ENCODE measurements at places on chromosomes 3 and 15. TPM values are rescaled to one million over a fixed set of nuclear protein-coding genes. Genes with fewer than 3 reads are reported as not detected.

The SH2D7 gene
- total RNA-seq, result not detected

DNA sequence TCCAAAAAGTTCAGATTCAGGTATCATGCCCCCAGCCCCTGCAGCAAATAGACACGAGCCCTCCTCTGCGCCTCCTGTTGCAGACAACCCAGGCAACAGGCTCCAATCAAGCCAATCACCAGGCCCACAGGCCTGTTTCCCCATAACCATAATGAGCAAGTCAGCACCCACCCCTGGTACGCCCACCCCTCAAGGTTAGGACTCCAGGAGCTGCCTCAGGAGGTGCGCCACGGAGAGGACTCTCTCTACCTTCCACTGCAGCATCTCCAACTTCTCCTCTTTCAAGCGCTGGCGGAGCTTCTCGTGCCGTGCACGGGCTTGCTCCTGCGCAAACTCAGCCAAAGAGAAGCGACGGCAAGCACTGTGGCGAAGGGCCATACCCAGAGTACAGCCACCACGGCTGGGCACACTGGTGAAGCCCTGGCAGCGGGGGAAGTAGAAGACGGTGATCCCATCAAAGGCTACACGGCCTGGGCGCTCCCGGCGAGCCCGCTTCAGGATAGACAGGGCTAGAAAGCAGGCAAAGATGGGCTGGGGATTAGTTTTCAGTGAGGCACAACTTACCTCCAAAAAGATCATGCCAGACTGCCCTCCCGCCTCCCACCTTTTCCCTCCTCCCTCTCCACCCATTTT is 8.5 kb downstream of the CSRNP1 start:
- no peak overlapping the region for H3K27ac ChIP-seq
- no peaks in the 10 kb centered on the region for H3K27me3 ChIP-seq
- no peak overlapping the region for H3K4me3 ChIP-seq
- no peak for DNase-seq

DNA sequence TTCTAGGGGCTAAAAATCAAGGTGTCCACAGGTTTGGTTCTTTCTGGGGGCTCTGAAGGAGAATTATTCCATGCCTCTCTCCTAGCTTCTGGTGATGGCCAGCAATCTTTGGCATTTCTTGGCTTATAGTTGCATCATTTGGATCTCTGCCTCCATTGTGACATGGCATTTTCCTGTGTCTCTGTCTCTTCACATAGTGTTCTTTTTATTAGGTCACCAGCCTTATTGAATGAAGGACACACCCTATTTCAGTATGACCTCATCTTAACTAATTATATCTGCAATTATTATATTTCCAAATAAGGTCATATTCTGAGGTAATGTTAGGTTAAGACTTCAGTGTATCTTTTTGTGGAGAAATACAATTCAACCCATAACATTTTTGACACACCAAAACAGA is 3.2 kb upstream of the GBE1 start:
- H3K27ac ChIP-seq, result no peak overlapping the region
- no peak for DNase-seq
- H3K27me3 ChIP-seq, result no peaks in the 10 kb centered on the region
- no peak overlapping the region for H3K4me3 ChIP-seq
- peaks cover 15% of the 10 kb centered on the region for H3K4me1 ChIP-seq

DNA sequence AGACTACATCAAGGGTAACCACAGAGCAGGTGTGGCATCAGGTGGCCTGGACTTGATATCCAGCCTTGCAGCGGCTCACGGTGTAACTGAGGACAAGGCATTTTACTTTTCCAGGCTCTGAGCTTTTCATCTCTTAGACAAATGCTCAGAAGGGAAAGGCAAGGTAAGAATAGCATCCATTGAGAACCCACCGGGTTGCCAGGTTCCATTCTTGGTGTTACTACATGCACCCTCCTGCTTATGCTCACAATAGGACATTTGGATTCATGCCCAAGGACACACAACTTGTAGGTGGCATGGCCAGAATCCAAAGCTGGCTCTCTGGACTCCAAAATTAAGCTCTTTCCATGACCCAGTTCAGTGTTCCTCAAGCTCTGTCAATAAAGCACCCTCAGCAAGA is 85.5 kb downstream of the CCNL1 start:
- no peaks in the 10 kb centered on the region for H3K4me1 ChIP-seq
- no peak overlapping the region for H3K27ac ChIP-seq
- no peak overlapping the region for H3K4me3 ChIP-seq
- no peak for DNase-seq

DNA sequence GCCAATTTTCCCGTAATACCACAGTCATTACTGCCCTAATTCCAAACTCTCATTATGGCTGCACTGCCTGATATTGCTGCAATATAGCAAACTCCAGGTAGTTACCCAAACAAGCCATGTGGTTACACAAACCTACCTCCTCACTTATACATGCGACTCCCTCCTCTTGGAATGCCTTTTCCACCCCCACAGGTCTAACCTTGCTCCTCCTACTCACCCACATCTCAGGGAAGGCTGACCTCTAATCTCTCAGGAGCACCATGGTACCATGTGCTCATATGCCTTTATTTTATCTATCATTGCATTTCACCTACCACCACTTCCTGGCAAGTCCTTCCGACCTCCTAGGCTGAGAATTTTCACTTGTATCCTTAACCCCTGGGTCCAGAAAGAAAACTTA is 2.9 kb downstream of the RBPMS2 start:
- no peak overlapping the region for H3K4me3 ChIP-seq
- DNase-seq, result no peak
- peaks cover 5% of the 10 kb centered on the region for H3K27me3 ChIP-seq
- H3K4me1 ChIP-seq, result no peaks in the 10 kb centered on the region
- H3K36me3 ChIP-seq, result no peaks in the 10 kb centered on the region

GRCh38 chr3:108221393-108221792 is 831 bp downstream of the IFT57 start:
- peak overlapping the region; percentile 28 for H3K27ac ChIP-seq
- DNase-seq, result no peak
- peaks cover 12% of the 10 kb centered on the region for H3K36me3 ChIP-seq
- H3K27me3 ChIP-seq, result no peaks in the 10 kb centered on the region
- peak overlapping the region; percentile 85 for H3K4me3 ChIP-seq

DNA sequence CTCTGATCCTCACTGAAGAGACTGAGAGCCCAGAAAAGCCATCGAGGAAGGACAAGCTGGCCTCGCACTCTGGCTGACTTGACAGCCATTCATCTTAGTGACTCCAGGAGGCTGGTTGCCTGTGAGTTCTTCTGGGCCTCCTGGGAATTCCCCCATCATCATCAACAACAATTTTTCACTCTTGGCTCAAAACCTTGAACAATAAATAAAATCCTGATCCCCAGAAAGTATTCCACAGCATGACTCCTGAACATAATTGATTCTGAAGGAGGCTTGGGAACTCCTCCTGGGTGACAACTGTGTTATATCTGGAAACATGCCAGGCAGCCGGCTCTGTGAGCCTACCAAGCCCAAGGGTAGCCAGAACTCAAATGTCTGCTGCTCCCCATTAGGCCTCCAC is 188.6 kb downstream of the SHQ1 start:
- H3K27me3 ChIP-seq, result no peaks in the 10 kb centered on the region
- H3K4me3 ChIP-seq, result no peak overlapping the region
- no peak for DNase-seq
- peaks cover 14% of the 10 kb centered on the region for H3K4me1 ChIP-seq
- H3K27ac ChIP-seq, result no peak overlapping the region

DNA sequence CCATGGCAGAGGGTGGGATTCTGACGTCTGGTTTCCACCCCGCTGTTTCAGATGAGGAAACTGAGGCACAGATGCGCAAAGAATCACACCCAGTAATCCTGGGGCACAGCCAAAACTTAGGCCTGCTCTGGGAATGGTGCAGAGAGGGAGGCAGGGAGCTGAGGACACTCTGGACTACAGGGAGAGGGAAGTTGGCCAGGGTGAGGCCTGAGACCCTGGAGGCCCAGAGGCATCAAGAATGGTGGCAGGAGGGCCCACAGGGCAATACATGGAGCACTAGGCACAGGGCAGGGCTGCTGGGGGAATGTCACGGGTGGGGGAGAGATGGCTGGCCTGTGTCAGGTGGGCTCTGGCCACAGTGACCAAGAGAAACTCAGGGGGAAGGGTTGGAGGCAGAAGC is 63.6 kb downstream of the TLE3 start:
- peaks cover 24% of the 10 kb centered on the region for H3K4me1 ChIP-seq
- no peak for DNase-seq
- no peaks in the 10 kb centered on the region for H3K36me3 ChIP-seq
- no peak overlapping the region for H3K4me3 ChIP-seq
- no peaks in the 10 kb centered on the region for H3K27me3 ChIP-seq

- no peaks in the 10 kb centered on the region for H3K4me1 ChIP-seq
- no peak overlapping the region for H3K27ac ChIP-seq
- H3K27me3 ChIP-seq, result 0 out of 2 replicates have a peak, but pooled peaks cover 5% of the 10 kb centered on the region
- H3K4me3 ChIP-seq, result no peak overlapping the region
Observed at GRCh38 chr3:72163809-72164634, 379.1 kb upstream of the PROK2 start.

The TMEM212 gene
- not detected for total RNA-seq

The RBP2 gene
- not detected for total RNA-seq

GRCh38 chr3:100506355-100506754 is 13.9 kb downstream of the TMEM45A start:
- no peak overlapping the region for H3K4me3 ChIP-seq
- H3K4me1 ChIP-seq, result 0 out of 2 replicates have a peak, but pooled peaks cover under 1% of the 10 kb centered on the region
- DNase-seq, result no peak
- H3K36me3 ChIP-seq, result no peaks in the 10 kb centered on the region
- no peaks in the 10 kb centered on the region for H3K27me3 ChIP-seq

The GATM gene
- total RNA-seq, result 10.0 TPM

- no peak overlapping the region for H3K27ac ChIP-seq
- H3K4me1 ChIP-seq, result no peaks in the 10 kb centered on the region
- no peak for DNase-seq
- no peaks in the 10 kb centered on the region for H3K36me3 ChIP-seq
- H3K27me3 ChIP-seq, result no peaks in the 10 kb centered on the region
Observed at GRCh38 chr3:30044515-30044914, 561.9 kb upstream of the TGFBR2 start.

DNA sequence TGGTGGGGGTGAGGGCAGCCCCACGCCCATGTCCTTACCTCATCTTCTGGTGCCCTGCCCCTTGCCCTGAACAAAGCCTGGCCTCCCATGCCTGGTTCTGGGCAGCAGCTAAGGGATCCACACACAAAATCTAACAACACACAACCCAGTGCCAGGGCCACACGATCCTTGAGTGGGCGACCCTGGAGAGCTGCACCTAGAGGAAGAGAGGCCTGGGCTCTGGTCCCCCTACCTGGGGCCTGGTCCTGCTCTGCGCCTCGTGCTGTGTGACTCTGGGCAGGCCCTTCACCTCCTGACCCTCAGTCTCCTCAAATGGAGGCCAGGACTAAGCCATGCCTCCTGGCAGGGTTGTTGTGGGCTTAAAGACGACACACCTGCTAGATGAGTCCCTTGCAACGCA is 20.0 kb upstream of the C3orf22 start:
- H3K4me1 ChIP-seq, result 0 out of 2 replicates have a peak, but pooled peaks cover under 1% of the 10 kb centered on the region
- H3K27me3 ChIP-seq, result peaks cover 37% of the 10 kb centered on the region
- no peak overlapping the region for H3K27ac ChIP-seq
- DNase-seq, result no peak
- H3K4me3 ChIP-seq, result no peak overlapping the region

- no peaks in the 10 kb centered on the region for H3K4me1 ChIP-seq
- DNase-seq, result no peak
- no peaks in the 10 kb centered on the region for H3K36me3 ChIP-seq
- H3K27me3 ChIP-seq, result no peaks in the 10 kb centered on the region
- no peak overlapping the region for H3K27ac ChIP-seq
Observed at GRCh38 chr15:97009031-97009431, 678.5 kb downstream of the NR2F2 start.

The PYGO1 gene
- 3.9 TPM for total RNA-seq

DNA sequence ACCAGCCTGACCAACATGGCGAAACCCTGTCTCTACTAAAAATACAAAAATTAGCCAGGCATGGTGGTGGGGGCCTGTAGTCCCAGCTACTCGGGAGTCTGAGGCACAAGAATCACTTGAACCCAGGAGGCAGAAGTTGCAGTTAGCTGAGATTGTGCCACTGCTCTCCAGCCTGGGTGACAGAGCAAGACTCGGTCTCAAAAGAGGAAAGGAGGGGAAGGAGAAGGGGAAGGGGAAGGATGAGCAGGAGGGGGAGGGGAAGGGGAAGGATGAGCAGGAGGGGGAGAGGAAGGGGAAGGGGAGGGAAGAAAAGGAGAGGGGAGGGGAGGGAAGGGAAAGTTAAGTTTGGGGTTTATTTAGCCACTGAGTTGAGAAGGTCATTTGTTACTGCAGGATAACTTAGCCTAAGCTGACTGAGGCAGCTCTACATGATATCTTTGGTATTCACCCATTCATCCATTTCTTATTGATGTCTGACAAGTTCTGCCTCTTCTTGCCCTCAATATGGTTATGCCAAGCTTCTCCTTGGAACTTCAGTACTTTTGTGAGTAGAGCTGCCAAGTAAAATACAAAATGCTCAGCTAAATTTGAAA is 15.9 kb upstream of the ABHD2 start:
- no peak for DNase-seq
- no peaks in the 10 kb centered on the region for H3K4me1 ChIP-seq
- H3K27ac ChIP-seq, result no peak overlapping the region
- H3K27me3 ChIP-seq, result no peaks in the 10 kb centered on the region
- H3K4me3 ChIP-seq, result no peak overlapping the region
- H3K36me3 ChIP-seq, result no peaks in the 10 kb centered on the region

The AHSG gene
- total RNA-seq, result not detected

DNA sequence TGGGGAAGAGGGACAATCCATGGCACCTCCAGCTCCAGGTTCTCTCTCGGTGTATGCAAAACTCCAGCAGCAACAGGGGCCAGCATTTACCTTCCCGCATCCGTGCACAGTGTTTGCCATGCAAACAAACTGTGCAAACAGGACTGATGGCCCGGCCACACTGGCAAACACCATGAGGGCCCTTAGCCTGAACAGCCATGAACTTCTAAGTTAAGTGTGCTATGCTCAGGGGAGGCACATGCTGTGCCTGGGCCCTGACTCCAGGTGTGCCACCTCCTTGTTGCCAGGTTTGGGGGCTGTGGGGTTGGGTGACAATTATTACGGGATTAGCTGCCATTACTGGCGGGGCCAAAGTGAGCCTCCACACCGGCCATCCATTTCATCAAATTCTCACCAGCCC is 57.5 kb downstream of the CACNA2D2 start:
- no peaks in the 10 kb centered on the region for H3K36me3 ChIP-seq
- H3K4me3 ChIP-seq, result no peak overlapping the region
- DNase-seq, result no peak
- H3K27ac ChIP-seq, result no peak overlapping the region

Data from PC-9 (cell line).